Activated naive CD4-positive, alpha-beta T cell treated with anti-CD3 and anti-CD28 coated beads, Interleukin-2, amount 50 U/mL, for 16 hours (primary cell): ENCODE measurements at places on chromosomes 1 and 21.
A peak's percentile ranks its signal among the peaks of the same experiment; 100 is the strongest.

DNA sequence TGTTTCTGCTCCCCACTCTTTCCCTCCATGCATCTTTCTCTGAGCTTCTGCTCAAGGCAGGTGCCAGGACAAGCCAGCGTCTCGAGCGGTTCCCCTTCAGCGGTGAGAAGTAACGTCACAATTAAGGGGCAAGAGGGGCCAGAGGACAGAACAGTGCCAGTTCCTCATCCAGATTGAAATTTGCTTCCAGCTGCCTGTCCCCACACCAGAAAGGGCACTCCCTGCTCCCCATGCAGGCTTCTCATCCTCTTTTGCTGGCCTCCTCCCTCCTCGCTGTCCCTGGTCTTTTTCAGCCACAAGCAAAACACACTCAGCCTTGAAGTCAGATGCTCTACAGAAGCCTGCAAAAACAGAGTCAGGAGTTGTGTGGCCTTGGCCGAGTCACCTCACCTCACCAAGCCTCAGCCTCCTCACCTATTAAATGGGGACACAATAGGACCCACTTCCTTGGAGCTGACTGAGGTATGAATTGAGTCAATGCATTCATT lies 35.0 kb upstream of the ECE1 start:
- no peak for DNase-seq

GRCh38 chr1:35287807-35288640 lies 19.5 kb downstream of the ZMYM4 start:
- no peak for DNase-seq

GRCh38 chr1:26889551-26890466 lies at the start of gene GPN2:
TSS of gene GPN2 (minus strand) at chr1:26890283. CDS start at chr1:26890096, 187 bp downstream.
- DNase-seq, result peak; percentile 79

GRCh38 chr1:204709021-204709420 lies 23.5 kb upstream of the LRRN2 start:
- no peak for DNase-seq

DNA sequence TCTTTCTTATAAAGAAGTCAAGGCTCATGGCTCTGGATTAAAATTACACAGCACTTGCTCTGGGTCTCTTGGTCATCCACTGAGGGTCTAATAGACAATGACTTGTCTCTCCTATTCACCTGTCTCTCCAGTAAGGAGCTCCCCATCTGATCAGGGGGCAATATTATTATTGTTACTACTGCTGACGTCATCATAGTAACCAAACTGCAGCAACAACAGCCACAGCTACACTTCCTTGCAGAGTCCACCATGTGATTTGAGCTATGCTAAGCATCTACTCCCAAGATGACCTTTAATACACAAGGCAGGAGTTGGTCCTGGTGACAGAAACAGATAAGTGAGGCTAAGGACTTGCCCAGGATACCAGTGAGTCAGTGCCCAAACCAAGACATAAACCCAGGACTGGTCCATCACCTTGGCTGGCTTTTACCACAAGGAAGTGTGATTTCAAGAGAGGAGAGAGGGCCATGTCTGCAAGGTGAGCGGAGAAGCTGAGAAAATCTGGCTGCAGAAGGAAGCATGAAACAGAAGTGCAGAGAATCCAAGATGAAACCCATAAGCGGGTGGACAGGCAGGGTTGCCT lies 602.5 kb downstream of the PTPRU start:
- DNase-seq, result no peak

- no peak for DNase-seq
These were observed 7.4 kb downstream of the IFFO2 start for GRCh38 chr1:18948913-18949685.

GRCh38 chr1:32985226-32985625 lies 20.6 kb upstream of the RNF19B start:
- DNase-seq, result no peak

DNA sequence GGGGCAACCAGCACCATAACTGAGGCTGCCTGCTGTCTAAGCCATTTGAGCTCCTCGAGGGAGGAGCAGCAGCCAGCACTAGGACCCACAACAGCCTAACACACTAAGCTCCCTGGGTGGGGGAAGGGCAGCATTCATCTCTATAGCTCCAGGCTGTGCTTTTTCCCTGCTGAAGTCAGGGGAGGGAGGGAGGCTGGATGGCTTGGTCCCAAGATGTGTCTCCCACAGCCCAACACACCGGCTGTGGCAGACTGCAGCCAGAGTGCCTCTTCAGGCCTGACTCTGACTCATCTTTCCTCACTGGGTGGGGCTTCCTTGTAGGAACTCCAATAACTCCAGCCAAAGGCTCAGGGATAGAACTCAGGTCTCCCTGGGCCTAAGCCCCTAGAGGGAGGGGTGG lies 296.3 kb downstream of the PRDM2 start:
- DNase-seq, result no peak

- DNase-seq, result no peak
These were observed 4.2 kb downstream of the HTR6 start for GRCh38 chr1:19668888-19669287.

GRCh38 chr1:29962831-29963247 lies 726.5 kb downstream of the PTPRU start:
- no peak for DNase-seq

DNA sequence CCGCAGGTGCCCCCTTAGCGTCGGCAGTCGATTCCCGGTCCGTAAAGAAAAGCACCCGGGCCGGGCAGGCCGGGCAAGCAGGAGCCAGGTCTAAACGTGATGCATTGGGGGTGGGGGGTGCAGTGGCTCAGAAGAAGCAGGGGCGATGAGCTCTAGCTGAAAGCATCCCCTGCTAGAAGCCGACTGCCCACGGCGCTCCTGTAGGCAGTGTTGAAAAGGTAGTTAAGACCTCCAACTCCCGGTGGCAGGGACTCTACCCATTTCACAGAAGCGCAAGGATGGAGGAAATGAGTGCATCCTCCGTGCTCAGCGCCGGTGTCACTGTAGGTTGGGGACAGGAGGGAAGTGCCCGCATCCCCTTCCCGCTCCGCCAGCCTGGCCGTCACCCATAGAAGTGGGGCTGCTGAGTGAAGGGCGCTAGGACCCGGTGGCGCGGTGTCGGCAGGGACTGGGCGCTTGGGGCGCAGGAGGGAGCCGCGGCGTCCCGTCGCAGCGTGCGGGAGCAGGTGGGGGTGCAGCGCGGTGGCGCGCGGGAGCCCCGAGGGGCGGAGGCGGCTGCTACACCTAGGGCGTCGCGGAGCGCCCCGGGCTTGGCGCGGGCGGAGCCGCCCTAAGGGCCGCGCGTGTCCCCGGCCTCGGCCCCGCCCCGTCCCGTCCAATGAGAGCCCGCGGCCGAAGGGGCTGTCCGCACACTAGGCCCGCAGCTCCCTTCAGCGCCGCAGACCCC lies at the start of gene WNT2B:
Gene WNT2B, plus strand, starts transcription at position 688 of the 727 bp plus-strand sequence. CDS start 298 bp downstream, outside the sequence.
- DNase-seq, result peak; percentile 57

DNA sequence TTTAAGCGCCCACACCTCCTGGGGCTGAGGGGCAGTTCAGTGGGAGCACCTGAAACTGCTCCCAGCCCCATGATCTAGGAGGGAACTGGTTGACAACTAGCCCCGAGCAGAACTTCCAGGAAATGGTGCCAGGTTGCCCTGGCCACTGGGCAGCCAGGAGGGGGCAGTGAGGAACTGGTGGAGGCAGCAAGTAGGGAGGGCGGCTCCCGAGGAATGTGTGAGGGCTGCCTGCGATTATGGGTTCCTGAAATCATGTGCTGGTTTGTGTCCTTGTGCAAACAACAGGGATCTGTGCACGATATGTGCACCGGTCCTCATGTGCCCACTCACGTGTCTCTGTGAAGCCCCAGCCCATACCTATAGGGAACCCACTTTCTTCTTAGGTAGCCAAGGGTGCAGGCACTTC lies 9.9 kb downstream of the GPR3 start:
- no peak for DNase-seq

- DNase-seq, result peak; percentile 12
These were observed 65.8 kb downstream of the AK5 start for GRCh38 chr1:77347646-77348045.

GRCh38 chr1:5993556-5994491 lies 1.6 kb upstream of the NPHP4 start:
- no peak for DNase-seq

GRCh38 chr1:9539829-9540550 lies 725 bp downstream of the SLC25A33 start:
- DNase-seq, result peak; percentile 60

DNA sequence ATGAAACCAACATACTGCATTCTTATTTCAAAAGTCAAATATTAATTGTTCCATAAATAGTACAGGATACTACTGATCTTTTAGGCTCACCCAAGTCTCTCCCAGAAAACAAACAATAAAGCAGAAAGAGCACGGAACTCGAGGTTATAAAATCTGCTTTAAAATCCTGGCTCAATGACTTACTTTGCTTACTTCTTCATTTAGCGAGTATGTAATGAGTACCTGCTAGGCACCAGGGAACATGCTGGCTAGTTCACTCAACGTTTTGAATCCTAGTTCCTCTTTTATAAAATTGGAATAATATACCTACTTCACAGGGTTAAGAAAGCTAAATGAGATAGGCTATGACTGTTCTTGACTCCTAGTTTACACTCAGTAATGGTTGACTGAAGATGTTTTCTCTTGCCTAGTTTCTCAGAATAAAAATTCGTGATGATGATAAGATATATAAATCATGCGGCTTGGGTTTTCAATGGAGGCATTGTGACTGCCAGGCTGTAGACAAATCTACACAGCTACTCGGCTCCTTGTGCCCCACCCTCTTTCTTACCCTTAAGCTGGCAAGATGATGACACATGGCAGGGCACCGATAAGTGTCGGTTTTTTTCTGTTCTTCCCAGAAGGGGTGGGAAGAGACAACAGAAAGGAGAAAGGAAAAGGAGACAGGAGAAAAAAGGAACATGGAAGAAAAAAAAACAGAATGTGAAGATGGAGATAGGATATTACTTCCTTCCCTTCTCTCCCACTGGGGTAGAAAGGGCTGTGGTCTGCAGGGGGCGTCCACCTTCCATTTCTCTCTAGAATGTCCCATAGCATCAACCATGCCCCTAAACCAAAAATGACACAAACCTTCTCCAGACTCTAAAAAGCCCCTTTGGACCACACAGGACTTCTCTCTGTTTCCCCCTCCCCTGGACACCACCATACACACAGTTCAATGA lies 507.1 kb downstream of the SMYD3 start:
- no peak for DNase-seq

- DNase-seq, result peak; percentile 91
These were observed at the start of gene FBXO42 for GRCh38 chr1:16351994-16352841. TSS of gene FBXO42 (minus strand) at chr1:16352480. CDS start at chr1:16315418, 37,062 bp downstream.

- no peak for DNase-seq
These were observed 155.4 kb upstream of the KCND3 start for GRCh38 chr1:112144733-112145426.

DNA sequence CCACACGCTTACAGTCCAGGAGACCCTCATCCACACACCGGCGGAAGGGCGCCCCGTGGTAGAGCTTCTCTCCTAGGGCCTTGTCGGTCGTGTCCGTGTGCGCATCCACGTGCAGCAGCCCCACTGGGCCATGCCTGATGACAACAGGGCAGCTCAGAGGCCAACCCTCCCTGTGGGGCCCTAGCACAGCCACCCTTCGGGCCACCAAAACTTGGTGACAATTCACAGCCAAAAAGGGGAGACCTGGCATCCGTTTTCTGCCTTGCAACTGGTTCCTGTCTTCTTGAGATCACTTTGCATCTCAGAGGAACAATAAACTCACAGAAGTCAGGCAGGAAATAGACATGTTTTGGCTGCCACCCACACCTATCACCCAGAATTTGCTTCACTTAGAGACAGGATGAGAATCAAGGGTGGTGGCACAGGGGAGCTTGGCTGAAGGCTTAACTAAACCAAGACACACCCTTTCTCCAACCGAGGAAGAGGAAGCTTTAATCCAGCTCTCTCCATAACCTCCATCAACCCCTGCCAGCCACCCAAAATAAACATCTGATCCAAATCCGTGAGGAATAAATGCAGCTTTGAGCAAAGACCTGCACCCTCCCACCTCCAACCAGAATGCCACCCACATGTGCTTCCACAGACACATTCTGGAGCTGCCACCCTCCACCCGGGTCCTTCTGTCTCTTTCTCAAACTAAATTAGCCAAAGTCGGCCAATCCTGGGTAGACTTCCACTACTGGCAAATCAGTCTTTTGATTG lies 5.7 kb downstream of the AGMAT start:
- peak; percentile 22 for DNase-seq

GRCh38 chr1:107459204-107459904 lies 318.5 kb downstream of the NTNG1 start:
- no peak for DNase-seq

DNA sequence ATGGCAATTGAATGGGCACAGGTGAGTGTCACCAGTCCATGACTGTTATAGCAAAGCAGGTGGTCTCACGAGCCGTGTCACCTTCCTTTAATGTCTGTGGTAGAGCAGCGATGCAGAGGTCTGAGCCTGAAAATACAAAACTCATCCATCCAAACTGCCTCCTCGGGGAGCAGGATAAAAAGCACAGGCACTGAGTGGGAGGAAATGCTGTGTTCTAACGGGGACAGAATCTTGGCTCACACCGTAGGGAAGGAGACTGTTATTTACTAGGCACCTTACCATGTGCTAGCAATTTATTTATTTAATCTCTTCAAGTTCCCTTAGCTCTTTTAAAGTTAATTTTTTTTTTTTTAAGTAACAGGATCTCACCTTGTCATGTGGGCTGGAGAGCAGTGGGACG lies 1.2 kb downstream of the ASCL5 start:
- no peak for DNase-seq
